Hippocampal formation (tissue), 2 donors: ENCODE measurements at places on chromosomes 11 and 22.
A peak's percentile ranks its signal among the peaks of the same experiment; 100 is the strongest.

DNA sequence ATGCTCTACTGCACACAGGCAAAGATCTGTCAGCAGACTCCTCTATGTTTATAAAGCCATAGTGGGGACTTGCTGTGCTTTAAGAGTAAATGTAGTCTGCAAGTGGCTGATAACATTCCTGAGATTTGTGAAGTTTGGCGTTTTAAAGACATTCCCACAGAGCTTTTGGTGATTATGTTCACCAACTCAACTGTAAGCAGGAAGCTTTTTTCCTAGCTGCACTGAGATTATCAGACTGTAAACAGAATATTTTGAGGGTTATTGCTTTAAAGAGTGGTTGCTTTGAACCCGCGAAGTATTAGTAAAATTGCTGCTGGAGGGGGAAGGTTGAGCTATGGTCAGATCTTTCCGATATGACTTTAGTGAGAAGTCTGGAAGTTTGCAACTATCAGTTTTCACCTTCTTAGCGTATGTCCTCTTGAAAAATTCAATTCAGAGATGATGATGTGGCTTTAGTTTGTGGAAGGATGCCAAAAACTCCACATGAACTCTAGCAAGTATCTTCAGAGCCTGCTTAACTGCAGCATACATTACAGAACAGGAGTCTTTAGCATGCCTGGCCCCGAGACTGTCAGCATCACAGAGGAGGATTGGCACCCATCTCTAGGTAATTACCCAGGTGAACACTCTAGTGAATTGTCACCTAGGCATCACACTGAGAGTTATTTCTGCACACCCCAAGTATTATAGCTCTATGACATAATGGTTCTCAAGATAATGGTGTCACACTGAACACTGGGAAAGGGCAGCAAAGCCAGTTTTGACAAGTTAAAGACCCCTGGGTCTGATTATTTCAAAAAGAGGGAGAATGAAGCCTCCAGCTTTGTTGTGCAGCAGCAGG is 89.9 kb downstream of the MTNR1B start:
- DNase-seq, result no peak

DNA sequence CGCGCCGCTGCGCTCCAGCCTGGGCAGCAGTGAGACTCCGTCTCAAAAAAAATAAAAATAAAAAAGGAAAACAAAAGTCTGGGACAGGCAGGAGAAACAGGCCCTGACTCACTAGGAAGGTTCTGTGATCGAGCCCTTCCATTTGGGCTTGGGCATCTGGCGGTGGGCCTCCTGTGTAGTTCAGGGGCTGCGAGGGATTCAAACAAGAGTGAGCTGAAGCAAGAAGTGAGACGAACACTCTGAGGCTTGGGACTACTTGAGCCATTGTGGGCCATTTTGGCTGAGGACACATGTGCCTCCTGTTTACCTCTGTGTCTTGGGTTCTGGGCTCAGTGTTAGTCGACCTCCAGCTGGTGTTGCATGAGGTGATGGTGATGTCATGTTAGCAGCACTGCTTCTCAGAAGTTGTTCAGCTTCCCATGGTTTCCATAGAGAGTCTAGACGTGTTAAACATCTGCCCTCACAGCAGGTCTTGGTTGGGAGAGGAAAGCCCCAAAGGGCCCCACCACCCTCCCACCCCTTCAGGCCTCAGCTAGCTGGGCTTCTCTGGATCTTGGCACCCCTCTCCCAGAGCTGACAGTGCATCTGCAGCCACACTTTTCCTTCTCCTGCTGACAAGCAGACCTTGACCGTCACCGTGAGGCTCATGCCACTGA is 57.8 kb downstream of the MED15 start:
- DNase-seq, result no peak

DNA sequence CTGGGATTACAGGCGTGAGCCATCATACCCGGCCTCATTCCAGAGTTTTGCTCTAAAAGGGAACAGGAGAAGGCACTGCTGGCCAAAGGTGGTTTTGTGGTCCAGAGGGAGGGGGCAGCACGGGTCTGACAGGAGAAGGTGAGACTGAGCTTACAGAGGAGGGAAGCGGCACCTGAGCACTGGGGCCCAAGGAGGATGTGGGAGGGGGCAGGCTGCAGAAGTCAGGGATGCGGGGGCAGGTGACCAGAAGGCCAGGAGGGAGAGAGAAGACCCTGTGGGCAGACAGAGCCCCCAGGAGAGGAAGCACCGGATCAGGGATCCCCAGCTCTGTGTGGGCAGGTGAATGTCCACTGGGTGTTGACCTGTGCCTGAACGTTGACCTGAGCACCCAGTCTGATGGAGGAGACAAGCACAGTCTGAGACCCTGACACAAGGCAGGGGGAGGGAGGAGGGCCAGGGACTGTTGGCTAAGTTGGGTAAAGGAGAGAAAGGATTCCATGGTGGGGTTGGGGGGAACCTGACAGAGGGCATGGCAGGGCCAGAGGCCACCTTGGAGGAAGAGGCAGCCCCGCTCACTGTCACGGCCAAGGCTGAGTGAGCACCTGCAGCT is 12.0 kb upstream of the PRR5 start:
- no peak for DNase-seq

DNA sequence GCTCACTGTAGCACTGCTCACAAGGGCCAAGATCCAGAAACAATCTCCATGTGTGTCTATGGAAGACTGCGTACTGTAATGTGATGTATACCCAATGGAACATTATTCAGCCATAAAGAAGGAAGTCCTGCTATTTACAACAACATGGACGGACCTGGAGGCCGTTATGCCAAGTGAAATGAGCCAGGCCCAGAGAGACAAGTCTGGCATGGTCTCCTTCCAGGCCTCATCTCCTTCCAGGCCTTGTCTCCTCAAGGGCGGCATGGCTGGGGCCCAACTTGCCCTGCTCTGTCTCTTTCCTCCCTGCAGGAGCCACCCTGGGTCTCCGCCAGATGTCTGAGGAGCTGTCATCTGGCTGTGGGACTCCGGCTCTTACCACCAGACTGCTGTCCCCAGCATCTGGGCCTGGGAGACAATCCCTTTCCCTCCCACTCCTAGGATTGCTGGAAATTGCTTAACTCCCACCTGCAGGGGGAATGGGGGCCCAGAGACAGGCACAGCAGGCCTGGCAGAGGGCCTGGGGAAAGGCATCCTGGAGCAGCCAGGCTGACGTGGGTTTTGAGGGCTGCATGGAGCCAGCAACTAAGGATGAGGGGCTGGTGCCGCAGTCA is 1326.6 kb downstream of the TBC1D22A start:
- no peak for DNase-seq

DNA sequence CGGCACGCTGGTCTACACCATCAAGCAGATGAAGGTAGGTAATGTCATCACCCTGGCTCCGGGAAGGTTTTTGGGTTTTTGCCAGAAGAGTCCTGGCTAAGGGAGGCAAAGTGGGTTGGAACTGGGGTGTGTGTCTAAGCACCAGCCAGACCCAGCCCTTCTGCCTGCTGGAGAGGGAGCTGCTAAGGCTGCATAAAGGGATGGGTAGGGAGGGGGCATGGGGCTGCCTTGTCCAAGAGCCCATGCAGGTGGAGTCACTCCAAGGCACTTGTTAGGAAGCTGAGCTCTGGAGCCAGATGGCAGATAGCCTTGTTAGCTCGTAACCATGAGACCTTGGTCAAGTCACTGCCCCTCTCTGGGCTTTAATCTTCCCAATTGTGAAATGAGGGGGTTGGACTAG is 48.0 kb downstream of the TIMP3 start:
- DNase-seq, result no peak

DNA sequence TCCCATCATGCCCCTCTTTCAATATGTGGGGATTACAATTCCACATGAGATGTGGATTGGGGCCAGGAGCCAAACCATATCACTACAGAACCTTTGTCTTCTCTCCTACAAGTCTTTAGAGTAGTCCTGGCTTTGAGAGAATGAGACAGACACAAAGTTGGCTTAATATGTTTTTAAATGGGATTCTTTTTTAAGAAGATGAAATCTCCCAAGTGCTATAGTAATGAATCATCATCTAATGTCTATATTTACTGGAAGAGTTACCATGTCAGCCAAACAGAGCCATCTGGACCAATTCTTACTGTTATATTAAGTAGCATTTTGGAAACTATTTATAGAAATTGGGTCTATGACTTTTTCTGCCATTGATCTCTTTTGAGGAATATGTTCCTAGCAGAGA is 38.1 kb upstream of the CARD18 start:
- no peak for DNase-seq

DNA sequence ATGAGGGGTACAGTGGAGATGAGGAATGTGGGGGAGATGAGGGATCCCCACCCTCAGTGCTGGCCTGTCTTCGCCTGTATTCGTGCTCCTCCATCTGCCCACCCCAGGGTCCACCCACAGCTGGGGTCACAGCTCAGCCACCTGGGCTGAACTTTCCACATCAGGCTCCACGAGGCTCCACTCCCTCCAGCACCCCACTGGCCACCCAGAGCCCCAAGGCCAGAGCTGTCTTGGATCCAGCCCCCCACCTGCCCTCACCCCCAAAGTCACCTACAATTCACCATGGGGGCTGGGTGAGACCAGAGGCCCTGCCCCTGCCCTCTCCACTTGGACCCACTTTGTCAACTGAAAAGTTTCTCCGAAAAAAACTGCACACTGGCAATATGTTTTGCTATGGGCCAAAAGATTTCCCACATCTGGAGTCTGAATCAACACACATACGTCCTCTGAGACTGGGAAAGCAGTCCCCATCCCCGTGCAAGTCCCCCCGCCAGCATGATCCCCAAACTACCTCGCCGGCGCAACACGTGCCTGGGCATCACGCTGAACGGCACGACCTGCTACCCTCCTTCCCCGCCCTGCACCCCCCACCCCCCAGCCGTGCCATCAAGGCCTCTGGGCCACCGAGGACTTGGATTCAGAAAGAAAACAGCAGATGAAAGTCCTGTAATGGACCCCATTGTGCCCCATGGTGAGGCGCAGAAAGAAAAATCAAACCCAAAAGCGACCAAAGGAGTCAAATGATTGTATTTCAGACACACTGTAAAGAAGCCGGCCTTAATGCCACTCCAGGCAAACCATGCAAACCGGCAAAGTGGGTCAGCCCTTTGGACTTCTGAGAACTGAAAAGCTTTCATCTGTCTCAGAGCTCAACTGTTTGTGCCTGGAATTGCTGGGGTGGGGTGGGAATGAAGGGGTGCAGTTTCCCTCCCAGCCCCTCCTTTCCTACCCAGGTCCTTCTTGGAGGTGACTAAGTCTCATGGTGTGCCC is 16.5 kb upstream of the GAL start:
- DNase-seq, result no peak

DNA sequence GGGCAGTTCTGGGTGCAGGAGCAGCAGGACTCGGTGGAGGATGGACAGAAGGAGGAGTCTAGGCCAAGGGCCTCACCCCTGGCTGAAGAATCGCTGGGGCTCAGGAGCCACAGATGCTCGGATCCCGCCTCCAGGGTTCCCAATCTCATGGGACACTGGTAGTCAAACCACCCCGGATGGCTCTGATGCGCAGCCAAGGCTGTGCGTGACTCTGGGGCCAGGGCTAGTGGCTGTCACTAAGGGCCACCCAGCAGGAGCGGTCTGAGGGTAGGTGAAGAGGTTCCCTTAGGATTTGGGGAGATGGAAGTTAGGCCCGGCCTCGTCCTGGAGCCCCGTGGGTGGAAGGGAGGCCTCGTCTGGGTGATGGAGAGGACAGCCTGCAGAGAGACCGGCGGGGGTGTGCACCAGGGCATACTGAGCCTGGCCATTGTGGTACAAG is 300.6 kb downstream of the TBC1D22A start:
- no peak for DNase-seq

DNA sequence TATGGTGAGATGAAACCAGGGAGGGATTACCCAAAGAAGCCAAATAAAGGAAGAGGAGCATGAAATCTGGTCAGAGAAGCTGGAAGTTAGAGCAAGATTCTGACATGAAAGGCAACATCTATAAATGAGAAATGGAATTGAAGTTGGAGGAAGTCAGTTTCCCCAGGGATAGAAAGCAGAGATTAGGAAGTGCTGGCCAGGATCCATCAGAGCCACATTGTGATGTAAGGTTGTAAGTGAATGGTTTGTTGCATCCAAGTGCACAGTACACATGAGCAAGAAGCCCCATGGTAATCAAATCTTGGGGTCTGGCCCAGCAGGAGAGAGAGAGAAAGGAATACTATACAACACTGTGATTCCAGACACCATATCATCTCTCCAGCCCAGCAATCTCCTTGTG is 6.6 kb upstream of the NLRP10 start:
- no peak for DNase-seq

DNA sequence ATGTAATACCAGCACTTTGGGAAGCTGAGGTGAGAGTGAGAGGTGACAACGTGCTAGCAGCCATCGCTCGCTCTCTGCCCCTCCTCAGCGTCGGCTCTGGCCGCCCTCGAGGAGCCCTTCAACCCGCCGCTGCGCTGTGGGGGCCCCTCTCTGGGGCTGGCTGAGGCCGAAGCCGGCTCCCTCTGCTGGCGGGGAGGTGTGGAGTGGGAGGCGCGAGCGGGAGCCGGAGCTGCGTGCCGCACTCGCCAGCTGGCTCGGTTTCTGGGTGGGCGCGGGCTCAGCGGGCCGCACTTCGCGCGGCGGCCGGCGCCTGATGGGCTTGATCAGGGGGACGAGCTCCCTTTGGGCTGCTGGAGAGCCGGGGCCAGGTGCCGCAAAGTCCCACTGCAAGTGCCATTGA is 98.9 kb upstream of the UBASH3B start:
- peak; percentile 9 for DNase-seq

GRCh38 chr22:33194529-33195077 is 136.4 kb upstream of the SYN3 start:
- no peak for DNase-seq

GRCh38 chr22:29202212-29203192 is 3.2 kb upstream of the EMID1 start:
- DNase-seq, result no peak

DNA sequence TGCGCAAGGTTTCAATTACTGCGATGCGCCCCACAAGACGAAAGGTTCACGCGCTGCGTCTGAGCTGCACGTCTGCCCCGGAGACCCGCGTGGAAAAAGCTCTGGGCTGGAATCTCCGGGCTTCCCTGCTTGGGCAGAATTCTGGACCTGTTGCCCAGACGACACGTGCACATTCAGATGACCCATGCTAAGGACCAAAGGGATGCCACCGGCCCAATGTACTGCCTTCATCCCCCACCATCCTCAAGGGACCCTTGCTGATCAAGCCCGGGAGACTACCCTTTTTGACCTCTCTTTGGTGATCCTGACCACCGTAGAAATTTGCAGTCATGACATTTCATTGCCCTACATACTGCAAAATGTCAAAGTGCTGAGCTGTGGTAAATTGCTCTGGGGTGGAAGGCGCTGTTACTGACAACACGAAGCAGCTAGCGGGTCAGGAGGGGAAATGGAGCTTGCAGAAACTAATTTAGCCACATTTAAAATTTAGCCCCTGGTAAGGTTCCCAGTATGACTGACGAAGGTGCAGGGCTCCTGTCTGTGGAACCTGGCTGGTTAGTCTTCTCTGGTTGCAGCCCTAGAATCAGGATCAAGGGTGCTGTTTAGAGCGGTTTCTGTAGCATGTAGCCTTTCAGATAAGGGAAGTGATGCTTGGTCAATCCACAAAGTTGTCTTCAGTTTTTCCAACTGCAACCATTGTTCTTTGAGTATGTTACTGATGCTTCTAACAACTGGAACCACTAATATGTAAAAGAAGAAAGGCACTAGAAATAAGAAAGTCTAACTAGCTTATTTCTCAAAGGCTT is 81.9 kb downstream of the PRR5L start:
- no peak for DNase-seq

- no peak for DNase-seq
Observed at GRCh38 chr11:12376259-12377081, 901 bp upstream of the PARVA start.

- no peak for DNase-seq
Observed at GRCh38 chr11:92492372-92492771, 267.8 kb downstream of the FAT3 start.

- no peak for DNase-seq
Observed at GRCh38 chr11:79273781-79274180, 167.0 kb downstream of the TENM4 start.

GRCh38 chr11:103872748-103873147 is 163.7 kb upstream of the DDI1 start:
- no peak for DNase-seq
